ENCODE measurements at places on chromosomes 13 and 19. TPM values are rescaled to one million over a fixed set of nuclear protein-coding genes. Genes with fewer than 3 reads are reported as not detected.

GJB2 gene
- not detected for total RNA-seq

KLK14 gene
- total RNA-seq = not detected

SIGLEC5 gene
- not detected for total RNA-seq

ERFL gene
- total RNA-seq = not detected

APBA3 gene
- 10.5 TPM for total RNA-seq

CEACAM4 gene
- not detected for total RNA-seq

DNASE2 gene
- total RNA-seq = 74.1 TPM

FCGBP gene
- total RNA-seq = 0.08 TPM

CATSPERD gene
- total RNA-seq = not detected

Data from SK-MEL-5 (cell line).